Stimulated activated CD4-positive, alpha-beta T cell treated with anti-CD3 and anti-CD28 coated beads, Interleukin-1b, Interleukin-23, amount 100 ng/mL, for 1 hour (primary cell): ENCODE measurements at places on chromosomes 1 and 21.

DNA sequence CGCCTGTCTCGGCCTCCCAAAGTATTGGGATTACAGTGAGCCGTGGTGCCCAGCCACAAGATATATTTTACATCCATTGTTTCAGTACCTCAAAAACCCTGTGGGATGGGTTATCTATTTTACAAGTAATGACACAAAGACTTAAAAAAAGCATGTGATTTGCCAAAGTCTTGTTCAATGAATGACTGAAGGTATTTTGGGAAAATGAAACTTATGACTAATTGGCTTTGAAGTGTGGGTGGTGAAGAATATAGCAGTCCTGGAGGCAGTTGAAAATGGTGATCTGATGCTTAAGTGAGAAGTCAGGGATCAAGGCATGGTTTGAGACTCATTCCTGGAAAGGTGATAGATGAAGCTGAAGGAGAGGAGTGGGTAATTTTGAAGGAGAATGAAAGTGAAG, 3.0 kb downstream of the SWT1 start:
- DNase-seq, result no peak

GRCh38 chr1:204726478-204726877, 40.9 kb upstream of the LRRN2 start:
- no peak for DNase-seq

DNA sequence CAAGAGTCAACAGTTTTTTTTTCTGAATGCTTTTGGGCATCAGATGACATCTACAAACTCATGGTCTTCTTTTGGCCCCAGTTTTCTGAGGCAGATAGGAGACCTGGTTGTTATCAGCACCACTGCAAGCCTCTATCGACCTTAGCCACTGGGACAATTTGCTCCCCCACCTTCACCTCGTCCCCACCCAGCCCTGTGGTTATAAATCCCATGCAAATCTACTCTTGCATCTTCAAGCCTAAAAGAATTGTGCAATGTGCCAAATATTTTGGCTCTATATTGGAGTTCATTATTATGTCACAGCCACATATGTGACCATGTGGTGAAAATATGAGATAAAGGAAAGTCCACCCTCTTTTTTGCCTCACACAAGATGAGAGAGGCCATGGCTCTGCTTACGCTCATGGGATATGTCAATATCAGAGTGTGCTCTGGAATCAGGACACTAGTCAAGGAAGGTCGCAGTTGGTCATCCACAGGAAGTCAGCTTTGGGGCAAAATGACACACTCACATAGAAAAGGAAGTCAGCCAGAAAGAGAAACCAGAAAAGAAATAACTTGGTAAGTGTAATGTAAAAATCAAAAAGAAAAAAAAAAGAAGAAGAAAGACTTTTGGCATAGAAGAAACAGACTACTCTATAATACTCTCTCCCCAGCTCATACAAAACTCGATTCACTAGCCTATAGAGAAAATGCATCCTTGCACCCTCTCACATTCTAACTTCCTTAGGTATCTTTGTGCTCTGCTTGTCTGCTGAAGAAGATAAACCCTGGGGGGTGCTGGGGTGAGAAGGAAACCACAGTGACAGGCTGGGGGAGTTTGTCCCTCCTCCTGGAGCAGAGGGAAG, 21.2 kb downstream of the SLC30A10 start:
- no peak for DNase-seq

DNA sequence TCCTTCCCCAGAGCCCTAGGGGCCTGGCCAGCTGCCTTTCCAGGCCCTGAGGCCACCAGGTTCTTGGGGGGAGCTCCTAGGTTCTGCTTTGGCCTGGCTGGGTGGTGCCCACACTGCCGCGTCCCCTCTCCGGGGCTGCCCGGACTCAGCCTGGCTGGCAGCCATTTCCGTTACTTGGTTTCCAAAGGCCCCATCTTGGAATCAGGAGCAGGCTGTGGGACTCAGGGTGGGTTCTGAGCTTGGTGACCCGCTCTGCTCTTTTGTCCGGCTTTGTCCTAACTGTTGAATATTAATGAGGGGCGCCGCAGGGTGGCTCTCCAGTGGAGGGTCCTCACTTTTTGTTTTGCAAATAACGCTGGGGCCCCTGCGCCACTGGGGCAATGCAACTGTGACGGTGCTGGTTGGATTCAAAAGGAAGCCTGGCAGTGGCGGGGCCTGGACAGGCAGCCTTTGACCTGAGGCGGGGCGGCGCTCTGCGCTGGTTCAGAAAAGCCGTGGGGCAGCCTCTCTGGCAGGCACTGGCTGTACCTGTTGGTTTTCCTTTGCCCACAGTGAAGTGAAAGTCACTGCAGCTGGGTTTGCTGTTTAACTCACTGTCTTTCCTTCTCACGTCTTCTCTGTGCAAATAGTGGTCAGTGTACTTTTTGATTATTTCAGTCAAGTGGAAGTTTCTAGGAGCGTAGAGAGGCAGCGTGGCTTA, 20.2 kb downstream of the SKI start:
- DNase-seq, result no peak

- no peak for DNase-seq
These were observed 226.4 kb upstream of the DPYD start for GRCh38 chr1:98147280-98147679.

DNA sequence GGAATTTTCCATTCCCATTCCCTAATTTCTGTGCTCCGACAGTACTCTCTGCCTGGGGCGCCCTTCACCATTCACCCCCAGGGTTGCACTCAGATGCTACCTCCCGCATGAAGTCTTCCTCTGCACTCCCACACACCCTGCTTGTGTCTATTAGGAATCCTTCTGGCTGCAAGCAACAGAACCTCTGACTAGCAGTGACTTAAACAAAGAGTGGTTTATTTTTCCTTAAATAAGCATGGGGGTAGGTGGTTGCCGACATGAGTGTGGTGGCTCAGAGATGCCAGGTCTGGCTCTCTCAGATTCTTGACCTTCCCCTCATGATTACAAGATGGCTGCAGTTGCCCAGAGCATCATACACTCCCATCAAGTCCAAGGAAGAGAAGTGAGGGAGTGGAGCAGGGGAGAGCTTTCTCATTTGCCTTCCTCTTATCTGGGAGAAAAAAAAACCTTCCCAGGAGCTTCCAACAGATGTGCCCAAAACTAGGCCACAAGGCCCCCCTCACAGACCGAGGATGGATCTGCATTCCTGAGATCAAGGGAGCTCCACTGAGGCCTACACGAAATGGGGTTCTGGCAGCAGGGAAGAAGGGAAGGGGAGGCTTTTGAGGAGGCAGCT, 49.6 kb upstream of the LBR start:
- no peak for DNase-seq

DNA sequence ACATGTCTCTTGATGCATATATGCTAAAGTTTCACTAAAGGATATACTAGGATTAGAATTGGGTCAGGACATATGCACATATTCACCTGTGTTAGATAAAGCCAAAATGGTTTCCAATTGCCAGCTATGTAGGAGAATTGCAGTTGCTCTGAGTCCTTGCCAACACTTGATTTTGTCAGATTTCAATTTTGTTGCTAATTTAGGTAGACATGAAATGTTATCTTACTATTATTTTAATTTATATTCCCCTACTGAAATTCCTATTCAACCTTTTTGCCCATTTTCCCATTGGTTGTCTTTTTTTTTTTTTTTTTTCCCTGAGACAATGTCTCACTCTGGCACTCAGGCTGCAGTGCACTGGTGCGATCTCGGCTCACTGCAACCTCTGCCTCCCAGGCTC, 13.4 kb downstream of the HDAC1 start:
- no peak for DNase-seq

DNA sequence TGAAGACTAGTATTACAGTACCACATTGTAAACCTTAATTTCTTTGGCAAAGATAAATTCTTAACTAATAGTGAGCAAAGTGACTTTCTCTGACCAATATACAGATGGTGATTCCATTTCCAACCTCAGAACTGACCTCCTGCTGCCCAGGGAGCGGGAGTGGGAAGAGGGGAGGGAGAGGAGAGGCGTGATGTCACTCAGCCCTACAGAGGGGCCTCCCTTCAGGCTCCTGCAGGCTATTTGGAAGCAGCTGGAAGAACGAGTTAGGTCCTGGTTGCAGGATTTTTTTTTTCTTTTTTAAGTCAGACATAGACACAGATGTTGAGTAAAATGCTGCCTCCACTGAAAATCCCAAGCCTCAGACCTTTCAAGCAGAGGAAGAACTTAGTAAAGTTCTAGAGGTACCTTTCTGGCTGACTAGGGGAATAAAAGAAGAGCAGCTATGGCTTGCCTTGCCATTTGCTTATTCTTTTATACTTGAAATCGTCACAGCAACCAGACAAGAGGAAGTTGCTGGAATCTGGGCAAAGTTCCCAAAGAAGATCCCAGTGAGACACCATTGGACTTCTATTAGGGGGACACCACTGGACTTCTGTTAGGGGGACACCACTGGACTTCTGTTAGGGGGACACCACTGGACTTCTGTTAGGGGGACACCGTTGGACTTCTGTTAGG, 54.5 kb downstream of the EXO1 start:
- no peak for DNase-seq

DNA sequence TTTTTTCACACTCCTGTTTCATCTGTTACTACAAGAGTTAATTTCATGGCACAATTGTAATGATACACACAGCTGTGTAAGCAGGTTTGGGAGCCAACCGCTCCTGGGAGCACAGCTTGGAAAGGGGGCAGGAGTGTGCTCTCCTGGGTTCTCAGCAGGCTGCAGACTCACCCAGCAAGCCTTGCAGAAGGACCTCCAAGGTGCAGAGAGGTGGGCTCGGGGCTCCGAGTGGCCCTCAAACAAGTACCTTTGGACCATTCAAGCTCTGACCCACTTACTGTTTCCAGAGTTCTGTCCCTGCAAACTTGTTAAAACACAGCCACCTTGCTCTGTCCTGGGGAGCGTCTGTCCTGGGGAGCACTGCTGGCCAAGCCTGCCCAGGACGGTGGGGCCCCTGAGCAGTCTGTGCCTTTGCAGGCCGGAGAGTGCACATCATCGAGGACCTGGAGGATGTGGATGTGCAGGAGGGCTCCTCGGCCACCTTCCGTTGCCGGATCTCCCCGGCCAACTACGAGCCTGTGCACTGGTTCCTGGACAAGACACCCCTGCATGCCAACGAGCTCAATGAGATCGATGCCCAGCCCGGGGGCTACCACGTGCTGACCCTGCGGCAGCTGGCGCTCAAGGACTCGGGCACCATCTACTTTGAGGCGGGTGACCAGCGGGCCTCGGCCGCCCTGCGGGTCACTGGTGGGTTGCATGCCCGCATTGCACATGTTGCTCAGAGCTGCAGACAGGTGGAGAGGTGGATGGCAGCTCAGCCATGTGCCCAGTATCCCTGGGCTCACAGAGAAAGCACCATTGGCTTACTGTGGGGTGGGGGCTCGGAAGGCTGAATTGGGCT, 78.0 kb downstream of the OBSCN start:
- DNase-seq, result no peak

DNA sequence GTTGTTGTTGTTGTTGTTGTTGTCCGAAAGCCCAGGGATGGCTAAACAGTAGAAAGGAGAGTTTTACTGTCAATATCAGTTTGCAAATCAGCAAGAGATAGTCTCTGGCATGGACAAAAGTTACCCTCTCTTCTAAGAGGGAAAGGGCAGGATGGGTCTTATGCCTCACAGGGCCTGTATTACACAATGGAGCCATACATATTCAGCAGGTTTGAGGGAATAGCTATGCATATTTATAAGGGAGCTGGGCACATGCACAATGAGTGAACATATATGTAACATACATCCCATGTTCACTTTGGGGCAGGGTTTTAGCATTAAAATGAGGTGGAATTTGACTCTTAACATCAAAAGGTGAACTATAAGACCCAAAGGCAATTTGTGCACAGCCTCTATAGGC, 84.4 kb upstream of the PGBD5 start:
- no peak for DNase-seq

DNA sequence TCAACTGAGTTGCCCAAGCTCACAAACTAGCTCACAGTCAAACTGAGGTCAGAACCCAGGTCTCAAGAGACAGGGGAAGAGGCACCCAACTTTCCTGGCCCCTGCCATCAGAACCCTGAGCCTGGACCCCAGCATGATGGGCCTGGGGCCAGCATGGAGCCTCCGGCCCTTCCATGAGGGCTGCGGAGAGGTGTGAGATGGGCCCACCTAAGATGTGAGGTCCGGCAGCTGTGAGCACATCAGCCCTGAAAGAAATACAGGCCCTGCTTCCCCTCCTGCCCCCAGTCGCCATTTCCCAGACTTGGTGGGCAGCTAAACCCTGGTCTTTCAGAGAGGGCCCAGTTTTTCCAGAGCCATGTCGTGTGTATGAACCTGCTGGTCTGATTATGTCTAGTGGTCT, 30.6 kb downstream of the QSOX1 start:
- no peak for DNase-seq

DNA sequence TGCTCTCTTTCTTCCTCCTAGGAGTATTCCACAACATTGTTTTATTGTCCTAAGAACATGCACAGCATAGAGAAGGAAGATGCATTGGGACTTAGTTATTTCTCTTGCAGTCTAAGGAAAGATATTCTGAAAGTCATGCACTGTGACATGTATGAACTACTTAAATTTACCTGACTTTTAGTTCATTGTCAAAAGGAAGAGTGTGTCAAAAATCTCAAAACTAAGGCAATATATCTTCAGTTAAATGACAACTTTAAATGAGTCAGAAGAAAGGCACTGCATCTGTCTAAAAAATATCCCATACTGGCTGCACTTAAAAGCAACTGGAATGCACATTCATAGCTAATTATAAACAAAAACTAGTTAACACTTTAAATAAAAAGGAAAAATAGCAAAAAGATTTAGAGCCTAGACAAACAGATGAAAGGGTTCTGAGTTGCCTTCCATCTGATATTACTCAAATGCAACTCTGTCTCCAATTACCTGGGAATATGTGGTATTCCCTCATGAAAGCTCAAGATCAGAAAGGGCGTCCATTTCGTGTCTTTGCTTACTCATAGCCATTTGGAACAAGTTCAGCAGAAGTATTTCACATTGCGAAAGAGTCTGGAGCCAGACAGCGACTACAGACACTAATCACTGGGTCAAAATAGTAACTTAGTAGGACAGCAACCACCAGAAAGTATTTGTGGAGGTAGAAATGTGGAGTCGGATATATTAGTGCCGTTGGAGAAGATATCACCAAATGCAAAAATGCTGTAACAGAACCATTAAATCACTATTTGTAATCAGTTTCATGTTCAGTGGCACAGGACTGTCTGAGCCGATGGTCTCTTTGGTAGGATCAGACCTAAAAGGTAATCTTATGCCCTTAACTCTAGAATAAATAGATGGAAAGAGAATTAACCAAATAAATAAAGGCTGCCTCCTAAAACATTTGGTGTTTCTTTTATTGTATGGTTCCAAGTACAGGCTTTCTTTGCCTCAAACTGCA, 225.7 kb downstream of the GREM2 start:
- DNase-seq, result no peak
